Colonic mucosa (tissue), 4 donors: ENCODE measurements at places on chromosomes 3 and 15.

DNA sequence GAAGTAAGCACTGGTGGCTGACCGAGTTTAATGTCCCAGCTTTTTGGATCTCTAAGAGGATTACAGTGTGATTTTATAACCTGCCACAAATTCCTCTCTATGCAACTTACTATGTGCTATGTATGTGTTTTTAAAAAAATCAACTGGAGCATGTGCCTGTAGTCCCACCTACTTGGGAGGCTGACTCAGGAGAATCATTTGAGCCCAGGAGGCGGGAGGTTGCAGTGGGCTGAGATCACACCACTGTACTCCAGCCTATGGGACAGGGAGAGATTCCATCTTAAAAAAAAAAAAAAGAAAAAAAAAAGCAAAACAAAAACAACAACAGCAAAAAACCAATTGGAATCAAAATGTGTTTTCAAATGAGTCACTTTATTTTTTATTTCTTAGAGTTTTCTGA lies 29.6 kb downstream of the DUT start:
- DNase-seq, result no peak
- no peak overlapping the region for H3K27ac ChIP-seq
- no peaks in the 10 kb centered on the region for H3K36me3 ChIP-seq
- H3K4me1 ChIP-seq, result no peaks in the 10 kb centered on the region

DNA sequence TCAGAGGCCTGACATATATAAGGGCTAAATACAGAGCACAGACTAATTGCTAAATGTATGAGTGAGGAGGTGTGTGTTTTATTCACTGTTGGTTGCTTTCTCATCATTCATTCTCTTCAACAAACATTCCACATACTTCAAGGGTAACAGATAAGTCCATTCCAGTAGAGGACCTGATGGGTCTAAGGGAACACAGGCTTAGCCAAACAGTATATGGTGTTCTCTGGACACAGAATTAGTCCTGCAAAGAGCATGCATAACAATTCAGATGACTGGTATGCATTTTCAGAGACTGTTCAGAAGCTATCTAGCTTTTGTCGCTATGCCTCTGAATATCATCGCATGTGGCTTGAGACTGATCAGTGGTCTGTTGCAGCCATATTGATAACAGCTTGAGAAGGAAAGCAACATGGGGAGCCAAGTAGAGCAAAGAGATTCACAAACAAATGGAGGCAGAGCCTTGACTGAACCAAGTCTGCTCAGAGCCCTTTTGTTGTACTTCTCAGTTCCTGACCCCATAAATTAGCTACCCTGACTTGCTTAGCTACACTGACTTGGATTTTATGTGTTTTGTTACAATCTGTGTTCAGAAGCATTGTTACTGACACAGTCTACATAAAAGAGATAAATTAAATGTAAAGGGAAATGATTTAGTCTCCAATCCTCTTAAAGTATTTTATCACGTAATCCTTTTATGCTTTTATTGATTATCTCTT lies 1178.7 kb downstream of the ROBO1 start:
- H3K4me1 ChIP-seq, result no peaks in the 10 kb centered on the region
- no peak for DNase-seq
- no peaks in the 10 kb centered on the region for H3K27me3 ChIP-seq
- H3K27ac ChIP-seq, result no peak overlapping the region
- H3K36me3 ChIP-seq, result no peaks in the 10 kb centered on the region
- no peak overlapping the region for H3K4me3 ChIP-seq

DNA sequence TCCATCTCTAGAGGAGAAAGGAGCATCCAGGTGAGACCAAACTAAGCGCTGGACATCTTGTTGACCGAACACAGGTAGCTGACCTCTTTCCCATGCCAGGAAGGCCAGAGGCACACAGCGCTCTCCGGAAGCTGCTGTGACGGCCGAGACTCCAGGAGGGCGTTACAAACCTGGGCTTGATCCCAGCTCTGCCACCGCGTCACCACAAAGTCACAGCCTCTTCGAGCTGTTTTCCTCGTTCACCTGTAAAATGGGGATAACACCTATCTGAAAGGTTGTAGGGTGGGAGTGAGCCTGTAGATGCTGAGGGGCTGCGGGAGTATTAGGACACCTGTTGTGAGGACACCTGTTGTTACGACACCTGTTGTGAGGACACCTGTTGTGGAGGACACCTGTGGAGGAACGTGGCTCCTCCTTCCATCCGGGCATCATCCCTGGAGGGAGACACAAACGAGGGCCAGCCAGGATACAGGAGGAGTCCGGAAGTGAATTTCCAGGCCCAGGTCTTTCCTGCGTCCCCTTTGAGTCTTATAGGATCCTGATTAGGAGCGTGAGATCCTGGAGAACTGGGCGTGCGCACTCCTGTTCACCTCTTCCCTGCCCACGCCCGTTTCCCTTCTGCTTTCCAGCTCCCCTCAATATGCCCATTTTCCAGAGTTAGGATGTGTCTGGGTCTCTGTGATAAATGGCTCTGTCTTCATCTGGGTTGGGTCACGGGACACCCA lies 2.3 kb upstream of the MUC4 start:
- no peak overlapping the region for H3K27ac ChIP-seq
- no peaks in the 10 kb centered on the region for H3K27me3 ChIP-seq
- H3K36me3 ChIP-seq, result no peaks in the 10 kb centered on the region
- no peak for DNase-seq

- H3K4me3 ChIP-seq, result no peak overlapping the region
- no peaks in the 10 kb centered on the region for H3K36me3 ChIP-seq
- no peak overlapping the region for H3K27ac ChIP-seq
- peaks cover 10% of the 10 kb centered on the region for H3K4me1 ChIP-seq
Measured at GRCh38 chr3:13880811-13881156, 913 bp upstream of the WNT7A start.

GRCh38 chr3:17505856-17506255 lies 236.6 kb downstream of the TBC1D5 start:
- no peak for DNase-seq
- no peak overlapping the region for H3K27ac ChIP-seq
- no peaks in the 10 kb centered on the region for H3K4me1 ChIP-seq
- H3K36me3 ChIP-seq, result no peaks in the 10 kb centered on the region
- no peaks in the 10 kb centered on the region for H3K27me3 ChIP-seq

- no peaks in the 10 kb centered on the region for H3K36me3 ChIP-seq
- H3K4me1 ChIP-seq, result no peaks in the 10 kb centered on the region
- H3K27ac ChIP-seq, result no peak overlapping the region
- DNase-seq, result no peak
- no peak overlapping the region for H3K4me3 ChIP-seq
- H3K27me3 ChIP-seq, result no peaks in the 10 kb centered on the region
Measured at GRCh38 chr3:143207338-143207961, 87.9 kb downstream of the CHST2 start.

GRCh38 chr3:101244212-101244575 lies 76.2 kb downstream of the IMPG2 start:
- no peak for DNase-seq
- no peaks in the 10 kb centered on the region for H3K36me3 ChIP-seq
- H3K27me3 ChIP-seq, result no peaks in the 10 kb centered on the region
- H3K27ac ChIP-seq, result no peak overlapping the region

- peaks cover 3% of the 10 kb centered on the region for H3K27me3 ChIP-seq
- H3K27ac ChIP-seq, result no peak overlapping the region
- peak; percentile 47 for DNase-seq
- no peaks in the 10 kb centered on the region for H3K4me1 ChIP-seq
- no peak overlapping the region for H3K4me3 ChIP-seq
Measured at GRCh38 chr3:53938645-53939044, 47.0 kb upstream of the SELENOK start.

DNA sequence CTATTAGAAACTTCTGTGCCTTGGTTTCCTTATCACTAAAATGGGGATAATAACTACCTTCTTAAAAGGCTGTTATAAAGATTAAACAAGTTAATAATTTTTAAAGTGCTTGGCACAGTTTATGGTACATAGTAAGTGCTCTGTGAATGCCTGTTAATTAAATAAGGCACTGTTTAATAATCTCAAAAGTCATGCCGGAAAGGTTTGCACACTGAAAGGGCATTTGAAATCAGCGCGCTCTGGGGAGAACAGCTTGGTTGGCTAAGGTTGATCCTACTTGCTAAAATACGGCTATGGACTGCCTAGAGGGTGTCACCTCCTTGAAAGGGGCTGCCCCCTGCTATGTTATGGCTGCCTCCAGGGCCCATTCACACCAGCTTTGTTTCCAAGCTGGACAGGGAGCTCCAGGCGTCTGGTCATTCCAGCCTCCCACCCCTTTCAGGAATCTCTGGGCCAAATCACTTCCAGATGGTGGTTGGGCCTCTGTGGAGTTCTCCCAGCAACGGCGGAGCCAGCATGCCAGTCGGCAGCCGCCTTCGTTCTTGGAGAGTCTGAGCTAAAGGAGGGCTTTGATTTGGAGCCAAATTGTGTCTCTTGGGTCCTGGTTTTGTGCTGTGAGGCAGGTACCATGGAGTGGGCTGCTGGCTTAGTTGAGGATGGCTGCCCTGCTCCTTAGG lies 5.9 kb downstream of the FLNB start:
- no peak overlapping the region for H3K4me3 ChIP-seq
- H3K27ac ChIP-seq, result peak overlapping the region; percentile 17
- H3K27me3 ChIP-seq, result no peaks in the 10 kb centered on the region
- no peaks in the 10 kb centered on the region for H3K36me3 ChIP-seq
- H3K4me1 ChIP-seq, result peaks cover 31% of the 10 kb centered on the region
- DNase-seq, result no peak

DNA sequence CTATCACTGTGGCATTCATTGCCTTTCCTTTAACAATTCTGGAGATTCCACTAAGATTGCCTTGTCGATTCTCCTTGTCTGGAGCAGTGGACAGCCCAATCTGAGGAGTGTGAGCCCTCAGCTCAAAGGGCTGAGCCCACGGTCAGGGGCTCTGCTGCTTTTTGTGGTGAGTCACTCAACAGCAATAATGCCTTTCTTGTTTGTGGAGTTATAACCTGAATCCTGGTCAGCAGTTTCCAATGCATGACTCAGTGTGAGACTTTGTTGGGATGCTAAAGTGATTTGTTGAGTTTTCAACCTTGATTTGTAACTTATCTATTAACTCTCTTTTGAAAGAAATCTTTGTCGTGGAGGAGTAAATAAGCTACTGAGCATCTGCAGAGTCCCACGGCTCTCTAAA lies 183.5 kb downstream of the TJP1 start:
- no peak overlapping the region for H3K27ac ChIP-seq
- no peak overlapping the region for H3K4me3 ChIP-seq
- H3K4me1 ChIP-seq, result no peaks in the 10 kb centered on the region
- DNase-seq, result no peak

GRCh38 chr3:126512916-126513650 lies 4.5 kb downstream of the UROC1 start:
- no peaks in the 10 kb centered on the region for H3K27me3 ChIP-seq
- no peak overlapping the region for H3K4me3 ChIP-seq
- H3K4me1 ChIP-seq, result no peaks in the 10 kb centered on the region
- no peak overlapping the region for H3K27ac ChIP-seq

GRCh38 chr15:45022871-45023658 lies at the start of gene SORD:
Gene SORD (plus strand): TSS chr15:45023195. CDS start chr15:45023284, 89 bp downstream.
- H3K4me1 ChIP-seq, result peaks cover 3% of the 10 kb centered on the region
- peak within 1 kb of the TSS; percentile 64 for H3K27ac ChIP-seq
- H3K4me3 ChIP-seq, result peak within 1 kb of the TSS; percentile 90
- H3K36me3 ChIP-seq, result no peaks in the 10 kb centered on the region
- no peaks in the 10 kb centered on the region for H3K27me3 ChIP-seq
- peak; percentile 98 for DNase-seq

DNA sequence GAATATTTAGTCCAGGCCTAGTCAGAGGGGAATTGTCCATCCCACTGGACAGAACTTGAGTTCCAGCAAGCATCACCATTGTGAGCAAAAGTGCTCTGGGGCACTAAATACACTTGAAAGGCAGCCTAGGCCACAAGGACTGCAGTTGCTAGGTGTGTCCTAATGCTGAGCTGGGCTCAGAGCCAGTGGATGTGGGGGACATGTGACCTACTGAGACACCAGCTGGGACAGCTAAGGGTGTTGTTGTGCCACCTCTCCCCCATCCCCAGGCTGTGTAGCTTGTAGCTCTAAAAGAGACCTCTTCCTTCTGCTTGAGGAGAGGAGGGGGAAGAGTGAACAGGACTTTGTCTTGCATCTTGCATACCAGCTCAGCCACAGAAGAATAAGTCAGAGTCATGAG lies 120.9 kb downstream of the DTWD1 start:
- peak; percentile 82 for DNase-seq
- peak overlapping the region; percentile 81 for H3K27ac ChIP-seq
- H3K4me3 ChIP-seq, result no peak overlapping the region
- H3K36me3 ChIP-seq, result no peaks in the 10 kb centered on the region

- no peak overlapping the region for H3K4me3 ChIP-seq
- H3K27ac ChIP-seq, result no peak overlapping the region
- no peak for DNase-seq
- H3K4me1 ChIP-seq, result no peaks in the 10 kb centered on the region
Measured at GRCh38 chr3:148034353-148034752, 625.2 kb downstream of the ZIC1 start.

DNA sequence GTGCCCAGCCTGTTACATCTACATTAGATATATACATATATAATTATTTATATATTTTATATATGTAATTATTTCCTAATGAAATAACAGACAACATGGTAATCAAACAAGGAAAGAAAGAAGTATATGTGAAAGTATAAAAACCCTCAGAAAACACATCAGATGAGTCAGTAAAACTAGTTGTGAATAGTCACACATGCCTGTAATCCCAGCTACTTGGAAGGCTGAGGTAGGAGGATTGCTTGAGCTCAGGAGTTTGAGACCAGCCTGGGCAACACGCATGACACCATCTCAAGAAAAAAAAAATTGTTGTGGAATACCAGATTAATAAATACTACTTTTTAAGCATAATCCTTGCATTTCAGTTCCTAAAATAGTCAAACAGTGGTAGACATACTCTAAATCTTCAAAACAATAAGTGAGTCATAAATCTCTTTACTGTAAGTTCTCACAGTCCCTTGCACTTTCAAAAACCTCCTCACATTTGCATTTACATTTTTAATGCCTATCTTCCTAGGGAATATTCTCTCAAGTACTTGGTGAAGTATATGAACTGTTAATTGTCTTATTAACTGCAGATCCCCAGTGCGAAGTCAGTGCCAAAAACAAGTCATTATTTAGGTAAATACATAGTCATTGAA lies 106.5 kb downstream of the MYO9A start:
- no peaks in the 10 kb centered on the region for H3K27me3 ChIP-seq
- H3K4me3 ChIP-seq, result no peak overlapping the region
- H3K4me1 ChIP-seq, result no peaks in the 10 kb centered on the region
- H3K27ac ChIP-seq, result no peak overlapping the region

DNA sequence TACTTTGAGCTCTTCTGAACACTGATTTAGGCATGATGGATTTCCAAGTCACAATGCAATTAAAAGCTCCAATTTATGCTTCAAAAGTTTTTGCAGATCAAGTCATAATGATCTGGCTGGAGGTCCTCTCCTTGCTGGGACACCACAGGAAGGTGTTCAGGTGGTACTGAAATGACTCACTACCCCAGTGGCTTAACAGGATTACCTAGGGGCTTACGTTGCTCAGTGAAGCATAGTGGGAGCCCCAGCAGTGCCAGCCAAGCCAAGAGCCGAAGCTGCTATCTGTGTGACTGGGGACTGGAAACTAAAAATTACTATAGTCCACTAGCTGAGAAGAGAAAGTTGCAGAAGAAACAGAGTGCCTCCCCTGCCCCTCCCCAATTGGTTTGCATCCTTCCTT lies 110.1 kb upstream of the LPP start:
- no peak overlapping the region for H3K27ac ChIP-seq
- H3K27me3 ChIP-seq, result no peaks in the 10 kb centered on the region
- H3K4me1 ChIP-seq, result no peaks in the 10 kb centered on the region
- H3K36me3 ChIP-seq, result no peaks in the 10 kb centered on the region
- H3K4me3 ChIP-seq, result no peak overlapping the region
- DNase-seq, result no peak

- H3K27ac ChIP-seq, result no peak overlapping the region
- H3K4me3 ChIP-seq, result no peak overlapping the region
- H3K36me3 ChIP-seq, result no peaks in the 10 kb centered on the region
- H3K27me3 ChIP-seq, result no peaks in the 10 kb centered on the region
- no peaks in the 10 kb centered on the region for H3K4me1 ChIP-seq
Measured at GRCh38 chr3:108241146-108241545, 18.9 kb upstream of the IFT57 start.

GRCh38 chr15:73602446-73602843 lies 30.7 kb downstream of the NPTN start:
- H3K27me3 ChIP-seq, result no peaks in the 10 kb centered on the region
- DNase-seq, result no peak
- H3K27ac ChIP-seq, result peak overlapping the region; percentile 60
